Colonic mucosa (tissue), 4 donors: ENCODE measurements at places on chromosomes 5 and 9. TPM values are rescaled to one million over a fixed set of nuclear protein-coding genes. Genes with fewer than 3 reads are reported as not detected.
A peak's percentile ranks its signal among the peaks of the same experiment; 100 is the strongest.

- no peak for DNase-seq
These were observed 64.4 kb downstream of the UGCG start for GRCh38 chr9:111961009-111961408.

OR1Q1 gene
- not detected for total RNA-seq

- DNase-seq, result no peak
These were observed 126.9 kb downstream of the ADGRV1 start for GRCh38 chr5:90685425-90686022.

FLT4 gene
- 3.1 TPM for total RNA-seq

DNA sequence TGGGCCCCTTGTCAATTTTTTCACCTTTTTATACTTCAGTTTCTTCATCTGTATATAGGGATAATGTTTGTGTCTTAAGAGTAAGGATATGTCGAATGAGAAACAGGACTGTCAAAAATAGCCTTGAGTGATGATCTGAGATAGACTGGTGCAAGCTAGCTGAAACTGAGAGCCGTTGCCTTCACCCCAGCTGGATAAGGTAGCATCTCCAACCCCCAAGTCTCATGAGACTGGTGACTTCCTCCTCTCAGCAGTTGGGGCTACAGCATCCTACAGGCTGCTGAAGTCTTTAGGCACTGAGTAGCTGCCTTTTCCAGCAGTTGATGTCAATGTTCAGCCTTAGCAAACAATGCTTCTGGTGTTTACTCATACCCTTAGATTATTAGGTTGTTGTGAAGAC lies 330.2 kb downstream of the OSTF1 start:
- DNase-seq, result no peak

DNA sequence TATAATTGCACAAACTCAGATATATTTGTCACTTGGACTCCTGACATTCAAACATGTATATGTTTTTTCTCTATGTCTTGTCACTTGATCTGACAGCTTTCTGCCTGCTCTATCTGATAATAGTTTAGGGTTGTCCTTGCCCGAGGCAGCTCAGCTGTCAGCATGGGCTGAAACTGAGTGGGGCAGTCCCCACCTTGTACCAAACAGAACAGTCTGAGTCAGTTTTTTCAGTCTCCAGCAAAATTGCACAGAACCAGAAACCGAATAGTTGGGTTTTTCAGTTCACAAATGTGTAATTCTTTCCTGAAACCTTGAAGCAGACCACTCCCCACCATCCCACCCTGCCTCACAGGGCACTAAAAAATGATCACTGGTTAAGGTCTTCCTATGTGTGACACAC lies 9.5 kb upstream of the HAND1 start:
- no peak for DNase-seq

DNA sequence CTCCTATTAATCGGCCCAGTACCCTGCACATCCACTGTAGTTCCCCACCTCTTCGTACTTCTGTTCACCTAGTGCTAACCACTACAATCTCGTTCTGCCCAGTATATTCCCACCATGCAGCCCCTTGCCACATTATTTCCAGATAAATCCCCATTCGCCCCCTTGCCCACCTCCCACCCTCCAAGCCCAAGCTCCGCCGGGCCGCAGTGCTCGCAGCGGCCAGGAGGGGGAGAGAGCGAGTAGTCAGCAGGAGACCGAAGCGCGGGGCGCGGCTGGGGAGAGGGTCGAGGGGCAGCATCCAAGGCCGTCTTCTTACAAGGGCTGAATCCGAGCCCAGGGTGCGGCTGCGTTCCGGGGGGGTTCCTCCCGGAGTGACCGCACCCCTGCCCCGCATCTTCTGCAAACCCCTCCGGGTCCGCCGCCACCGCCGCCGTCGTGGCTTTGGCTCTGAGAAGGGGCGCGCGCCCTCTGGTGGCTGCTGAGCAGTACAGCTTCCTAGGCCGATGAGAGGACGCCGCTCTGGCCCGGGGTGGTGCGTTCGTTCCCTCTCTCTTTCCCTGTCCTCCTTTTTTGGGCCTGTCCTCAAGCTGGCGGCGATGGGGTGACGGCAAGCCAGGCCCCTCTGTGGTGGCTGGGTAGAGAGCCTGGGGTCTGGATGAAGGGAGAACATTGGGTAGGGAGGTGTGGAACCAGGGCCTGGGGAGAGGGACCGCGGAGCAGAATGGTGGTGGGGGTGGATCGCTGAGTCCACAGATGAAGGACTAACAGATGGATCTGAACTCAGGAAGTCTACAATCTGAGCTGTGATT lies 30.0 kb upstream of the PSD2 start:
- peak; percentile 79 for DNase-seq

GRCh38 chr5:8560776-8561175 lies 691.8 kb downstream of the MTRR start:
- DNase-seq, result no peak

- no peak for DNase-seq
These were observed 35.1 kb upstream of the NTNG2 start for GRCh38 chr9:132126680-132127236.

TXNDC8 gene
- total RNA-seq, result not detected

NIPSNAP3A gene
- 25.4 TPM for total RNA-seq

DNA sequence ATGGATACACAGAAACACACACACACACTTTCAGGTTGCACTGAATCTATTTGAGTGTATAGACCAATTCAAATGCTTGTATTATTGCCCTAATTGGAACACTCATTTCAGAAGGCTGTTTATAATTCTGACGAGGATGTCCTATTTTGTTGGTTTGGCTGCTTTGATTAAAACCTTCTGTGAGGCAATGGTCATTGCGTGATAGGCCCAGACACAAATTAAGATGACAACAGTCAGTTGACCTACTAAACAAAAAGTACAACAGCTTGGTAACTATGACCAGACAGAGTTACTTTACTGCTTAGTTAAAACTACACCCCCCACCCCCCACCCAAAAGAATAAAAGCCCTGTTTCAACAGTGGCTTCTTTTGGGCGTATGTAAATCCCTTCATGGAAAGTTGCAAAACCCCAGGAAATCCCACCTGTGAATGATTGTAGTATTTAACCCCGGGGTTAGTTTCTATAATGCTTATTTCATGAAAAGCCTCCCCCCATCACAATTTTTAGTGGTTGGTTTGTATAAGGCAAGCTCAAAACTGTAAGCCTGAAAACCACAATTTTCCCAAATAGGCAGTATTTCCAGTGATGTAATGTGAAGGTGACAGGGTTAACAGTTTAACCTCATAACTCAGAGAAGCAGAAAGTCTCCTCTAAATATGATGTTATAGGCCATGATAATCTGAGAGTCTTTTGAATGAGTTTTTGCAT lies 340.8 kb downstream of the FGF10 start:
- DNase-seq, result no peak

DNA sequence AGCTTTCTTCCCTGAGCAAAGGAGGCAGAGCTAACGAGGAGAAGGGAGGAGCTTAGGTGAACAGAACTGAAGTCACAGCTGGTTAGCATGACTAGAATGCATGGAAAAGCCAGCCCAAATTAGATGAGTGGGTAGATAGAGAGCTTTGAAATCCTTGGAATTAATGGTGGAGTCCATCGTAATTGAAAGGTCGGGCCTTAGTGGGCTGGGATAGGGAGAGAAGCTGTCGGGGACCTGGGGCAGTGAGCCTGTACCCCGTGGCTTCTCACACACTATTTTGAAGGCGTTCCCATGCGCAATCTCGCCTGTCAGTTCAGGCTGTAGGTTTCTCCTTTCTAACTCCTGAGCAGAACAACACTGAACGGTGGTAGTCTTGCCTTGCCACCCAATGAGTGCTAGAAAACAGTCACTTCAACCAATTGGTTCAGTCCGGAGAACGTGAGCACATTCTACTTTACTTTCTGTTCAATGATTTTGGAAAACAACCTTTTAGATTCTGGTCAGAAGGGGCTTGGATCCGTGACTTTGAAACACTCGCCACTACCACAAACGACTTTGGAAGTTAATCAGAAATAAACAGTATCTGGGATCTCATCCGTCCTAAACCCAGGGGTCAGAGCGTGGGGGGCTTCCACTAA lies 655 bp upstream of the RAI14 start:
- peak; percentile 62 for DNase-seq

RGS7BP gene
- 0.35 TPM for total RNA-seq

DNA sequence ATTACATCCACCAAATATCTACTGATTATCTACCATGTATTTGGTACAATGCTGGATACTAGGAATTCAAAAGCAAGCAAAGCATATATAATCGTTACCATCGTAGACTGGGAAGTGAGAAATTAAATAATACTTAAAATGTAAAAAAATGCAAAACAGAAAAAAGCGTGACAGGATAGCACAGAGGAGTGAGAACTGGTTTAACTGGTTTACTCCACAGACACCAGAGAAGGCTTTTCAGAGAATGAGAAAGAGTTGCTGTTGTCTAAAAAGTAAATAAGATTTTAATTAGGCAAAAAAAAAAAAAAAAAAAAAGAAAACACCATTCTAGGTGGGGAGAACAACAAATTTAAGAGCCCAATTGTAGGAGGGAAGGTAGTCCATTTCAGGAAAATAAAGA lies 657.9 kb upstream of the ST8SIA4 start:
- no peak for DNase-seq

GRCh38 chr9:132239518-132239917 lies 77.7 kb downstream of the NTNG2 start:
- no peak for DNase-seq

DNA sequence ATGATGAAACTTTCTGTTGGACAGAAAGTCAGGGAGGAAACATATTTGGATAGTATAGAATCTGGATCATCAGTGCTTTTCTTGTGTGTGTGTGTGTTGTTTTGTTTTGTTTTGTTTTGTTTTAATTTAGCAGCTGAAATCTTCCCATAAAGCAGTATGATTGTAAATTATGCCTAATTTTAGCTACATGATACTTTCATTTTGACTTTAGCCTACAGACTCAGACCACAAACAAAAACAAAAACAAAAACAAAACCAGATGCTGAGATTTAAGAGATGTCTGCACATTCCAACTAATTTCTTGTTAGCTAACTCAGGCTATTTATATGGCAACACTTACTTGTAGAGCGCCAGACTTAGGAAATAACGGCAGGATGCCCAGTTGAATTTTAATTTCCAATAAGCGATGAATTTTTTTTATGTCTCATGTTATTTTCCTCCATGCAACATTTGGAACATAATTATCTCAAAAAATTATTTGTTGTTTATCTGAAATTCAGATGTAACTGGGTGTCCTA lies 119.5 kb upstream of the TRPC7 start:
- no peak for DNase-seq

DNA sequence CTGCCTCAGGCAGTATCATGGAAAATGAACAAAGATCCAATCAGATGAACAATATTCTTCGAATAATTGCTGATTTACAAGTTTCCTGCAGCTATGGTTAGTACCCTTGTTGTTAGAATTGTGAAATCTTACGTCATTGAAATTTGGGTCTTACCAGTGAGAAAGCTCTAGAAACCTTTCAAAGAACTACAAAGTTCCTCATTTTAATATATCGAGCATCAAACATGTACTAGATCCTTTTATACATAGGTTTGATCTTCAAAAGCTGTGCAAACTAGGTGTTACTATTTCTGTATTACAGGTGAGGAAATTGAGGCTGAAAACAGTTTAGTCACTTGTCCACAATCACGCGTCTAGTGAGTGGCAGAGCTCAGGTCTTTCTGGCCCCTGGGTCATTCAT lies 43.7 kb upstream of the ANGPTL2 start:
- DNase-seq, result no peak

DNA sequence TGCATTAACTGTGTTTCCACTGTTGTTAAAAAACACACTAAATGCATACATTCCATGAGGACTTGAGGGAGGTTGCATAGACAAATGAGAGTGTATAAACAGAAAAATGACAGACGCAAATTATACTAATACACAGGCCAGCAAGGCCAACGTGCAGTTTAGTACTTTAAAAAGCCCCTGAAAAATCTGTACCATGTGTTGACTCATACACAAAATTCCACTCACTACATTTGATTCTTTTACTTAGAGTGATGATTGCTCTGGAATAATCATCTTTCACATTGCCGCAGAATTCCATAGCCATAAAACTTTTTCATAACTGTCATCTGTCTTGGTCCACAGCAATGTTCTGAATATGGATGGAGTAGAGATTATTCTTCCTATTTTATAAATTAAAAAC lies 215.7 kb downstream of the FAM114A2 start:
- DNase-seq, result no peak

- no peak for DNase-seq
These were observed 189.5 kb downstream of the SEC61B start for GRCh38 chr9:99411479-99412115.

EIF4E1B gene
- not detected for total RNA-seq

DNA sequence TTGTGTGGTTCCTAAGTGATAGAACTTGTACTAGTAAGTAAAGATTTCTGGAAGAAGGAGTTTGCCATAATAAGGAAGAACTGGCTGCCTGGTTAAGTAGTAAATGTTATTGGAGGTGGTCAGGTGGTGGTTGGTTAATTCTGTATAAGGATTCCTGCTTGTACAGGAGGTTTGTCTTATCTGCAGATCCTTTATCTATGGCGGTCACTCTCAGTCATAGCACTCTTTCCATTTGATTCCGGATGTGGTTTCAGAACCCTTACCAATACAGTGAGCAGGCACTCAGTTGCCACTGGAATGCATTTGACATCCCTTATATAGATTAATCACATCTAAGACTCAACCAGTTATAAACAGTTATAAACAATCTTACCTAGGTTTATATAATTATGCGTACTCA lies 50.3 kb downstream of the RAD50 start:
- DNase-seq, result no peak

GRCh38 chr5:42490831-42491230 lies 67.6 kb downstream of the GHR start:
- no peak for DNase-seq

PLAC8L1 gene
- total RNA-seq, result not detected

- DNase-seq, result no peak
These were observed 22.5 kb upstream of the ADAMTSL1 start for GRCh38 chr9:18451406-18451805.

TAS2R1 gene
- not detected for total RNA-seq

- DNase-seq, result no peak
These were observed 31.1 kb upstream of the MEIKIN start for GRCh38 chr5:131976414-131977211.

GRCh38 chr5:89147031-89147430 lies 264.0 kb upstream of the MEF2C start:
- DNase-seq, result no peak

ZNF300 gene
- total RNA-seq, result 3.0 TPM

GRCh38 chr9:71944754-71945375 lies 33.4 kb downstream of the C9orf85 start:
- no peak for DNase-seq

GRCh38 chr9:116193636-116194035 lies 40.0 kb downstream of the PAPPA start:
- no peak for DNase-seq

DNA sequence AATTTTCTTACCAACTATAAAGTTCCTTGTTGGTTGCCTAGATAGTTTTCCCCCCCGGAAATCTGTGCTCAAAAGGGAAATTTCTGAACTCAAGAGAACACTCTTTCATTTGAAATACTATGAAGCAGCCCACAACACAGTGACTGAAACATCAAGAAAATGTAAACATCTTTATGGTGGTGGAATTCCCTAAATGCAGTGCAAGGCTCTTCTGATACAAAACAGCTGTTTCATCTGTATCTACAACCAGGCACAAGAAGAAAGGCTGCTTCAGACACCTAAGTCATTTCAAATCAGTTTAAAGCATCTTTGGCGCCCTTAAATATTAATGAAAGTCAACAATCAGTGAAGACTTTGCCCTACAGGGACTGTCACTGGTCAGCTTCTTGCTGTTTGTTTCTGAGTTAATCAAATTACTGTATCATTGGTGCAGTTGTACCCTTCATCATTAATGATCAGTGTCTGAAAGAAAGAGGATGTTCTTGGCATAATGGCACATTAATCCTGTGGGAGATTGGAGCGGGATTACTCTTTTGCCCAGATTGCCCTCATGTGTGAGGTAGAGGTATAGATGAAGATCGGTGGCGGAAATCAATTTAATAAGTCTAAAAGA lies 947.0 kb downstream of the NR2F1-AS1 start:
- no peak for DNase-seq
